ENCODE measurements at places on chromosomes 5 and 9.

DNA sequence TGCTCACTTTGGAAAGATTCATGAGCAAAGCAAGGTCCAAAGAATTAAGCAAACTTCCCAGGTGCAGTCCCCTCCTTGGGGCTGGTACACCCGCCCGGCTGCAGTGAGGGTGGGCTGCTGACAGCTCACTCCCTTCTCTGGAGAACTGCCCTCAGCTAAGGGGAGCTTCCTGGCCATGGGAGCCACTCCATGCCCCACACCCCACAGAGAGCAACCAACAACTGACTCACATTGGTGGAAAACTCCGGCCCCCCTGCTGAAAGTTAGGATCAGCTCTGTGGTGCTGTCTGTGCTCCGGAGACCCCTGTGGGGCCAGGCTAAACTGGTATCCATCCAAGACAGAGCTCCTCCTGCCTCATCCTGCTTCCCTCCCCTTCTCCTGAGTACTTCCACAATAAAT lies 223.0 kb downstream of the GABBR2 start:
- DNase-seq: no peak

DNA sequence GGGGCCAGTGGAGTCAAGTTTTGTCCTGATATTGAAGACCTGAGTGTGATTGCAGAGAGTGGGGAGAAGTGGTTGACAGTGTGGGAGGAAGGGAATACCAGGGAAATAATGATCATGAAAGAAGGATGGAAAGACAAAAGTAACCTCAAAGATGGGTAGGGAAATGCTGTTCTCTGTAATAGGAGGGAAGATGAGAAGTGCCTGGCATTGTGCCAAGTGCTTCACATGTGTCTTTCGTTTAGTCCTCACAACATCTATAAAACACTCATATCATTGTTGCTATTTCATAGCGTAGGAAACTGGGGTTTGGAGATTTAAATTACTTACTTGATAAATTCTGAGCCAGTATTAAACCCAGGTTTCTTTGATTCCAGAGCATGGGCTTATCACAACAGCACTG lies 472.3 kb downstream of the LRRC70 start:
- DNase-seq: no peak

DNA sequence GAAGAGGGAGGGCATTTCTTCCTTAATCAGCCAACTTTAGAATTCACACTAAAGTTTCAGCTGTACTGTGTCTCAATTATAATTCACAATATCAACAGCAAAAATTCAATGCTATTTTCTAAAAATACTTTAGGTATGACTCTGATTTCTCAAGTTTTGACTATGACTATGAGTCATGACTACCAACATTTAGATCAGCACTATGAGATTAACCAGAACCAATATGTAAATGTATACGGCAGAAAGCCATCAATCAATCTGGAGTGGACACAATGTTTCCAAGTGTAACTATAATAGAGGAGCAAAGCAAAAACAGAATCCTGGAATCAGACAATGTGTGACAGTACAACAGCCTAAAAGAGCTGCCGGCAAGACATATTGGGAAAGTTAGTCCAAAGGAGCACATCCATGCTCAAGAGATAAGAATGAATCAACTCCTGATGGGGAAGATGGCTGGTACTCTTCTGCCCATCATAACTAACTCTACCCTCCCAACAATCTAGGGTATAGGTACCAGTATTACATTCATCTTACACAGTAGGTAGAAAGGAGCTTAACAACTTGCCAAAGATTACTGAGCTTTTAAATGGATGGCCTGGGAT lies 294.4 kb downstream of the SEMA5A start:
- DNase-seq: no peak

DNA sequence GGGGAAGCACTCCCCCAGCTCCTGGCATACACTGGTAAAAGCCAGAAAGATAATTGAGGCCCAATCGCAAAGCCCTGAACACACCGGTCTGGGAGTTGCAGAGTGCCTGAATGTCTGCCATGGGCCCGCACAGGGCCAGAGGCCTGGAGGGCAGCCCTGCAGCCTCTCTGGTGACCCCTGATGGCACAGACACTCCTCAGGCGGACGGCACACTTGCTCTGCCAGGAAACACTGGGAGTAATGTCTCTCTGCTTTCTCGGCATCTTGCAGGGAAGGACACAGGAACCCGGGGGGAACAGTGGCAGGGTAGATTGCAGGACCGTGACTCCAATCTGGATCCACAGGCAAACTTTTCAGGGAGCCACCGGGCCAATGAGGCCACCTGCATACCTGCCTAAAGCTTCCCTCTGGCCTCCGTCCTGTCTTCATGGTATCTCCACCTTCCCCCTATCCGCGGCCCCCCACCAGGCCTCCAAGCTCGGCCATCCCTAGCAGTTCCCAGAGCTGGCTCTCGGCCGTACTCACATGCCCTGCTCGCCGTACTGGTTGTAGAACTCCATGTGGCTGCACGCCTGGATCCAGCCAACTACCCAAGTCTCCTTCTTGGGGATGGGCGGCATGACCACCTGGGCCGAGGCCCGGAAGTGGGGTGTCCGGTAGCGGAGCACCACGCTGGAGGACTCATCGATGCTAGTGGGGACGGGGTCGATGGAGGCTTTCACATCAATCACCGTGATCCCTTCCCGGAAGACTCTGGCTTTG lies 797 bp downstream of the FAM78A start:
- DNase-seq: no peak

DNA sequence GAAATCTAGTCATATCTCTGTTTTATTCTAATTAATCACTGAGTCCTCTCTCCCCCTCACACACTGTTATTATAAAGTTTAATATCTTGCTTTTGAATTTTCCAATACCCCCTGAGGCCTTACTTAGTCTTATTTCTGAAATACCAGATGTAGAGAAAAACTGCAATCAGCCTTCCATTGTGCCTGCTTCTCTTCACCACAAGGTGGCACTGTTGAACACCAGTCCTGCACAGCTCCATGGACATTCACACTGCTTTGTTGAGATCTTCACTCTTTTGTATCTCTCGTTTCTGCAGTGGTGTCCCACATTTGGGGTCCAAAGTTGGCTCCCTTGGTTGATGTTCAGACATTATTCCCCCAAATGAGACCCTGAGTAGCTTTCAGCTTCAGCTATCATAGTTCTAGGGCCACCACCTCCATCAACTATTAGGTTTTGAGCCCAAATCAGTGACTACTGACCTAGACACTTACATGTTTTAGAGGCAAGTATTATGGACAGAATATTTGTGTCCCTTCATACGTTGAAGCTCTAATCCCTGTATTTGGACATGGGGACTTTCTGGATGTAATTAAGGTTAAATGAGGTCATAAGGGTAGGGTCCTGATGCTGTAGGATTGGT lies 24.3 kb downstream of the BOD1 start:
- no peak for DNase-seq

DNA sequence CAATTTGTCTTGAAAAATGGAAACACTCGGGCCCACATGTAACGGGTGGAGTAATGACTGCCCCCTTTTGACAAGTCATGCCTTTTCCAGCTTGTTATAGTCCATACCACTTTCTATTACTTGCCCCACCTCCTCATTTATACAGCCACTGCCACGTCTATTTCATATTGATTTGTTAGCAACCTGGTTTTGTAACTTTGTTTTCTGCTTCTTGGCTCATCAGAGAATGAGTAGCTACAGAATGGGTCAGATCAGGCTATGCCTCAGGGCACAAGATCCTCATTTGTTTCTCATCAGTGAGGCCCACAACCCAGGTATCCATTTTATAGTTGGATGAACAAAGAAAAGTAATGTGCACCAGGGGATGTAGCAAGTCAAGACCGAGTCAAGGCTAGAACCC lies 1.7 kb downstream of the GFRA3 start:
- DNase-seq: no peak

- peak; percentile 78 for DNase-seq
These were observed 260.0 kb downstream of the AUH start for GRCh38 chr9:91101611-91102168.

- no peak for DNase-seq
These were observed 79.3 kb upstream of the OTULINL start for GRCh38 chr5:14502294-14502690.

DNA sequence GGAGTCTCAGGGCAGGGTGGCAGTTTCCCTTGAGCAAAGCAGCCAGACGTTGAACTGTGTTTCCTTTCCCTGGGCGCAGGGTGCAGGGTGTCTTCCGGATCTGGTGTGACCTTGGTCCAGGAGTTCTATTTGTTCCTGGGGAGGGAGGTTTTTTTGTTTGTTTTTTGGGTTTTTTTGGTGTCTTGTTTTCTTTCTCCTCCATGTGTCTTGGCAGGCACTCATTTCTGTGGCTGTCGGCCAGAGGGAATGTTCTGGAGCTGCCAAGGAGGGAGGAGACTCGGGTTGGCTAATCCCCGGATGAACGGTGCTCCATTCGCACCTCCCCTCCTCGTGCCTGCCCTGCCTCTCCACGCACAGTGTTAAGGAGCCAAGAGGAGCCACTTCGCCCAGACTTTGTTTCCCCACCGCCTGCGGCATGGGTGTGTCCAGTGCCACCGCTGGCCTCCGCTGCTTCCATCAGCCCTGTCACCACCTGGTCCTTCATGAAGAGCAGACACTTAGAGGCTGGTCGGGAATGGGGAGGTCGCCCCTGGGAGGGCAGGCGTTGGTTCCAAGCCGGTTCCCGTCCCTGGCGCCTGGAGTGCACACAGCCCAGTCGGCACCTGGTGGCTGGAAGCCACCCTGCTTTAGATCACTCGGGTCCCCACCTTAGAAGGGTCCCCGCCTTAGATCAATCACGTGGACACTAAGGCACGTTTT lies 3.5 kb upstream of the PHYHD1 start:
- DNase-seq: no peak

DNA sequence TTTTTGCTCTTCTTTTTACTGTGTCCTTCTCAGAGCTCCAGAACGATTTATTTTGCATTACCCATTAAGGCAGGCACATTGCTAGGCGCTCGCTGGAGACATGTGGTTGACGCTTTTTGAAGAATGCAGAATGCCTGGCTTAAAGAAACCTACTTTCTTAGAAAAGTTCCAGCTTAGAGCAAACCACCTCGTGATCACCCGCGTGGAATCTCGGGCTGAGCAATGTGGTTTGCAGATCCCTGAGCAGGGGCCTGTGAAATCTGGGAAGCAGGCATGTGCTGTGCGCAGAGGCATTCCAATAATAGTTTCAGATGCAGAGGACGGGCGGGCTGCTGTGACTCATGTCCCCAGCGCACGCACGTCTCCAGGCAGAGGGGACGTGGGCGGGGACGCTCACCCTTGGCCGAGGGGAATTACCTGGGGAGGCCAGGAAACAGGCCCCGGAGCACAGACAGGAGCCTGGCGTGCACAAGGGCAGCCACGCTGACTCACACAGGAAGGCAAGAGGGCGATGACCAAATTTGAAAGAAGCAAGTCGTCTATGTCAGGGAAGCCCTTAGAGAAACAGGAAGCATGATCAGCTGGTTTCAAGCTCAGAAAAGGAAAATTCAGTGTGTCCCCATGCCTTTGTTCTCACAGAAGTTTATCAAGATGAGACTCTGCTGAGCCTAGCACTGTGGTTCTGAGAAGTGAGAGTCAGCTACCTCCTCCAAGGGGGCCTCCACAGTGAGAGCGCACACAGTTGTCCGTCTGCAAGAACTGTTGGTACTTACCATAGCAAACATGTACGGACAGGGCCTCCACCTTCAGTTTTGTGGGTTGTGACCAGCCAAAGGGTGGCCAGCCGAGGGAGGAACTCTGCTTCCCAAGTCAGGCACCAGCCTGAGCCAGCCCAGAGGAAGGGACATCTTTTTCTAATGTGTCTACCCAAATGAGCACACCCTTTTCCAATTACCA lies 218.6 kb downstream of the PIK3R1 start:
- peak; percentile 94 for DNase-seq

- peak; percentile 55 for DNase-seq
These were observed 12.5 kb upstream of the EXOSC2 start for GRCh38 chr9:130680836-130681768.

- DNase-seq: no peak
These were observed 118.0 kb upstream of the OTULINL start for GRCh38 chr5:14463629-14464028.

DNA sequence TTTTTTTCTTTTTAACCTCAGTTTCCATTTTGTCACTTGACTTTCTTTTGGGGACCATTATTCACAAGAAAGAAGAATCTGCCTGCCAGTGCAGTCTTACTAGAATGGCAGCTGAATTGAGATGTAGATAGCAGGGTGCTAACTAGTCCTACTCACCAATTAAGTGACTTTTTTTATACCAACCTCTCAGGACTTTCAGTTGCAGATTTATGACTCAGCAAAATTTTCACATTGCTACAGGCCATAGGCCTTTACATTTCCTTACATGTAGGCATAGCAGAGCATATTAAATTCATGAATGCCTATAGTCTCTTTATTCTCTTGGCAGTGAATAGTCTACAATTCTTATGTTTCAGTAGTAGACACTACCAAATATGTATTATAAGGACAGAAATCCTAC lies 54.0 kb upstream of the FKTN start:
- DNase-seq: no peak

DNA sequence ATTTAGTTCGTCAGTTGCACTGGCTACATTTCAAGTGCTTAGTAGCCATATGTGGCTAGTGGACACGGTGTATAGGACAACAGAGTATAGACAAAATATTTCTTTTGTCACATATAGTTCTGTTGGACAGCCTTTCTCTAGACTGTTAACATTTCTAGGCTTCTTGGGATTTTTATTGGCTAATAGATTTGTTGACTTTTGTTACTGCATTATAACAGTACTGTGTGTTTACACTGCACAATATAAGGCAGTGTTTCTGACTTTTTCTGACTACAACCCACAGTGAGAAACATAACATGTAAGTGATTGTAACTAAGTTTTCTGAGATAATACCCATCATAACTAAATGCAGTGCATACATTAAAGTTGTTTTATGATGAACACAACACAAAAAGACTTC lies 11.3 kb downstream of the FBXO38 start:
- no peak for DNase-seq

- DNase-seq: no peak
These were observed 1.8 kb downstream of the LPCAT1 start for GRCh38 chr5:1521671-1522600.

DNA sequence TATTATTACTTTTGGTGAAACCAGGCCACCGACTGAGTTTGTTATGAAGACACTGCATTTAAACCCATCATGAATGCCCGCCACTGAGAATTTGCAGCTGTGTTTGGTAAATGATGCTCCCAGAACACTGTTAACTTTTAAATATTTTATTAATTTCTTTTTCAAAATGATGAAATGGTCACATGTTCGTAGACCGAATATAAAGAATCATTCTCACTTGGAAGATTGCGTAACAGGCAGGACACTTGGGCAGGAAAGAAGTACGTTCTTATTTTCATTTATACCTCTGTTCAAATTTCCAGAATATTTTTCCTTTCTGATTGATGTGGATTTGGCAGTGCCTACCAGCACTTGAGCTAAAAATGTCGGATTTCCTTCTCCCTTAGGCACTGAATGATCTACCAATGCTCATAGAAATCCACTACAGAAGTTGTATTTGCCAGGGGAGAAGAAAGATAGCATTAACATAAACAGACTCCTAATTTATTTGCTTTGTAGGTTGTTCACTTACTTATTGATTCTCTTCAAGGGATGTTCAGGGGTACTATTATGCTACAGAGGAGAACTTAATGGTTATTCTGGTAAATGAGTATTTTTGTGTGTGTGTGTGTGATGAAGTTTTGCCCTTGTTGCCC lies 13.8 kb downstream of the CYFIP2 start:
- DNase-seq: no peak

- peak; percentile 30 for DNase-seq
These were observed 782 bp downstream of the BICD2 start for GRCh38 chr9:92763721-92764380.

Measured in stimulated activated CD8-positive, alpha-beta memory T cell treated with anti-CD3 and anti-CD28 coated beads, Interleukin-2, amount 100 ng/mL, for 48 hours (primary cell).